ENCODE measurements at places on chromosomes 5 and 9. TPM values are rescaled to one million over a fixed set of nuclear protein-coding genes. Genes with fewer than 3 reads are reported as not detected.

ELP1 gene
- 35.1 TPM for total RNA-seq

TMEM252 gene
- total RNA-seq: not detected

LOX gene
- total RNA-seq: 2.8 TPM

SHB gene
- total RNA-seq: 23.8 TPM

TIMD4 gene
- total RNA-seq: not detected

HTR1A gene
- total RNA-seq: not detected

SNCB gene
- not detected for total RNA-seq

BNC2 gene
- total RNA-seq: 2.9 TPM

HTR4 gene
- total RNA-seq: not detected

SLCO4C1 gene
- total RNA-seq: 0.48 TPM

HAPLN1 gene
- total RNA-seq: not detected

NRARP gene
- 25.8 TPM for total RNA-seq

EGFL7 gene
- total RNA-seq: 53.1 TPM

CCL28 gene
- 2.2 TPM for total RNA-seq

PCDHAC1 gene
- 0.90 TPM for total RNA-seq

FBXW11 gene
- 58.7 TPM for total RNA-seq

RHOBTB3 gene
- 99.6 TPM for total RNA-seq

P4HA2 gene
- total RNA-seq: 24.0 TPM

TMC1 gene
- 9.0 TPM for total RNA-seq

TAS2R1 gene
- total RNA-seq: not detected

PIGO gene
- 20.3 TPM for total RNA-seq

OSMR gene
- 45.3 TPM for total RNA-seq

AUH gene
- 31.1 TPM for total RNA-seq

OLFML2A gene
- 9.0 TPM for total RNA-seq

C9orf40 gene
- total RNA-seq: 10.8 TPM

GPR151 gene
- not detected for total RNA-seq

C5orf22 gene
- 46.7 TPM for total RNA-seq

TLX3 gene
- not detected for total RNA-seq

PCDHGA1 gene
- total RNA-seq: not detected

DIPK1B gene
- total RNA-seq: 32.6 TPM

MAMDC2 gene
- 2.7 TPM for total RNA-seq

SPATA31E1 gene
- total RNA-seq: not detected

SLC30A5 gene
- total RNA-seq: 35.2 TPM

SHISAL2B gene
- total RNA-seq: not detected

AQP3 gene
- total RNA-seq: 9.9 TPM

SPEF2 gene
- 7.5 TPM for total RNA-seq

GABRP gene
- total RNA-seq: 5.2 TPM

TMEFF1 gene
- 1.7 TPM for total RNA-seq

GPRIN1 gene
- total RNA-seq: 7.2 TPM

MYORG gene
- total RNA-seq: 3.1 TPM

SYK gene
- 32.1 TPM for total RNA-seq

PCDHGB2 gene
- total RNA-seq: 0.28 TPM

ZBTB43 gene
- total RNA-seq: 12.1 TPM

GLDC gene
- total RNA-seq: 1.5 TPM
